ENCODE measurements at places on chromosomes 3 and 15.

- no peak for DNase-seq
Observed at GRCh38 chr3:55166576-55167555, 239.0 kb upstream of the LRTM1 start.

- peak; percentile 73 for DNase-seq
Observed at GRCh38 chr3:38834110-38834509, 18.1 kb upstream of the SCN10A start.

DNA sequence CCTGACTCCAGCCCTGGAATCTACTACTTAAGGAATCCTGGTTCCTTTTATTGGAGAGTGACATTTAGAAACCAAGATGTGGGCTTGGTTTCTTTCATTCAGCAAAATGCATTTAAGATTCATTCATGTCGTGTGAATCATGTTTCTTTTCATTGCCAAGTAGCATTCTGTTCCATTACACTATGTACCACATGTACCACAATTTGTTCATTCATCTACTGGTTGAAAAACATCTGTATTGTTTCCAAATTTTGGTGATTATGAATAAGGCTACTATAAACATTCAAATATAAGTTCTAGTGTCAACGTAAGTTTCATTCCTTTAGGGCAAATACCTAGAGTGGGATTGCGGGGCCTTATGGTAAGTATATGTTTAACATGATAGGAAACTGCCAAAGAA is 264.2 kb downstream of the VPS13C start:
- DNase-seq, result no peak

DNA sequence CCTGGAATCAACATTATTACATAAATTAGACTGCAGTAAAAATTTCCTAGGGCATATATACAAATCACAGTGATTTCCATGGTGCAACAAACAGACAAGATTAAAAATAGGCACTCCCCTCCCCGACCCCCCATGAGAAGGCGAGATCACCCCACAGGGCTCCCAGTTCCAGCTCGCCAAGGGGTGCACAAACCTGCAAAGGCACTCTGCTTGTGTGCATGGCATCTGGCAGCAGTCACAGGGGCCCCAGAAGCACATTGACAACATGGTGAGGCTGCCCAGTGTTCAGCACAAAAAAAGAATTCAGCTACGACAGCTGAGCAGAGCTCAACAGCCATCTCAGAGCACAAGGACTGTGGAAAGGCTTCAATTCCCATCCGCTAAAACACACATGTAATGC is 19.2 kb upstream of the CERS3 start:
- no peak for DNase-seq

- DNase-seq, result no peak
Observed at GRCh38 chr3:11495948-11496557, 147.7 kb downstream of the VGLL4 start.

DNA sequence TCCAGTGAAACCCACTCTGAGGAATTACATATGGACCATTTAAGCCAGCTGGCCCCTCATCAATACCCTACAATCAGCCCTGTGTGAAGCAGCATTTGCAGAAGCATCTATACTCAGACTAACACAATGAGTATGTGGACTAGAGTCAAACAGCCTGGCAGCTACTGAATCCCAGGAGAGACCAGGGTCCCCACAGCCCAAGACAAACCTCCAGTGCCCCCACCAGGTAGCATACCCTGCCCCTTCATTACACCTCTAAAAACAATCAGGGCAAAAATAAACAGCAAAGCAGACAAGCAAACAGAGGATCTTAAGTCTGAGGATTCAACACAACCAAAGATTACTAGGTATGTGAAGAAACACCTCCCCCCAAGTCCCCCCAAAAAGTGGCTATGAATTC is 157.4 kb downstream of the LEKR1 start:
- DNase-seq, result no peak

GRCh38 chr3:125654526-125654925 is 59.2 kb upstream of the OSBPL11 start:
- DNase-seq, result no peak

GRCh38 chr3:179526989-179527391 is 35.7 kb upstream of the ACTL6A start:
- peak; percentile 61 for DNase-seq

GRCh38 chr3:55491296-55491816 is 4.2 kb upstream of the WNT5A start:
- no peak for DNase-seq

DNA sequence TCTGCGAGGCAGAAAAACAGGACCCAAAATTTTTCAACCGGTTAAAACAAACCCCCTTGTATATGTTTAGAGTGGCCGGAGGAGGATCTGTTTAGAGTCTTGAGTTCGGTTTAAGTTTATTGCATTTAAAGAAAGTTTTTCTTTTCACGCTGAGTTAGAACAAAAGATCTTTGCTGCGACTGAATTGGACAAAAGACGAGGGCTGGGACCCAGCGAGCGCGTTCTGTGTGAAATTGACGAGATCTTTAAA is 9.8 kb downstream of the NR2F2 start:
- no peak for DNase-seq

DNA sequence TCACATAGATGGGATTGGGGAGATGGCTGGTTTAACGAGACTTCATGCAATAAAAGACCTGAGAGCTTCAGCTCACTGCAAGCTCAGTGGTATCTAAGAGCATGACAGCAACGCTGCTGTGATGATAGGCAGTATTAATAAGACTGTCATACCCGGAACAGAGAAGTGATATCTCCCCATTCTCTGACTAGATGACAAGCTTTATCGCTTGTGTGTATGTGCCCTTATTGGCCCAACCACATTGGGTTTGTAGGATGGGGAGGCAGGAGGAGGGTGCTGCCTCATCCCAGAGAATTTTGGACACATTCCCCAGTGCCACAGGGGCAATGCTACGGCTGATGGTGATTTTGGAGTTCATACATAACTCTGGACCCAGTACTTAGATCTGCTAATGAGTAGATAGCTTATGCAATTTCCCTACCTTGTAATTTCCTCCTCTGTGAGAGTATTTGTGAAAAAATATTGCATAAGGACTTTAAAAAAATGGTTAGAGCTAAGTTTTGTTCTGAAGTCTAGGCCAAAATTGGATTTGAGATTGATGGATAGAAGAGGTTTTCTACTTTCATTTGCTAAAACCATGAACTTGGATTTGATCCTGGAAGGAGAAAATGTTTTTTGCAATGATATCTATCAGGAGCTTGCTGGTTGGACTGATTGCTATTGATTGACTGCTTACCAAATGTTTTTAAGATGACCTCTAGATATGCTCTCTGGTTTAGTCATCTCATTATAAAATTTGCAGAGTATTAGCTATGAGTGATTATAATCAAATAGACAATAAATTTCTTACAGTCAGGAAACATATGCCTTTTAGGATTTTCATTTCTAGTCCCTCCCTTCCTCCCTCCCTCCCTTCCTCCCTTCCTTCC is 14.0 kb upstream of the TMEM212 start:
- DNase-seq, result no peak

- DNase-seq, result no peak
Observed at GRCh38 chr3:195058336-195059005, 212.5 kb downstream of the XXYLT1 start.

DNA sequence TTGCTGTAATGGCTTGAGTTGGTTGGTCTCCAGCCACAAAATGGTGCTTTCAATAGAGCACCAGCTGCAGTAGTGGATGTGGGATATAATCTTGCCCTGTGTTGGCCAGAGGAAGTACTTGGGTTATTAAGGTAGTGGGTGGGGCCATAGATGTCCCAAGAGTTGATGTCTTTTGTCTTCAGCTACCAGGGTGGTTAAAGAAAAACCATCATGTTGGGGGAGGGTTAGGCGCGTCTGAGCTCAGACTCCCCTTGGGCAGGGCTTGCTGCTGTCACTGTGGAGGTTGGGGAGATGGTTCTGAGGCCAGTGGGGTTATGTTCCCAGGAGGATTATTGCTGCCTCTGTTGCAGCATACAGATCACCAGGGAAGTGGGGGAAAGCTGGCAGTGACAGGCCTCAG is 46.9 kb upstream of the GADL1 start:
- DNase-seq, result no peak

GRCh38 chr3:129593595-129594339 is 12.7 kb downstream of the PLXND1 start:
- no peak for DNase-seq

- DNase-seq, result peak; percentile 84
Observed at GRCh38 chr3:40971191-40972168, 227.8 kb upstream of the CTNNB1 start.

- peak; percentile 78 for DNase-seq
Observed at GRCh38 chr15:76206325-76206976, 104.8 kb downstream of the ETFA start.

- no peak for DNase-seq
Observed at GRCh38 chr3:30790150-30790549, 104.3 kb downstream of the GADL1 start.

- no peak for DNase-seq
Observed at GRCh38 chr15:89395996-89396395, 61.4 kb upstream of the POLG start.

GRCh38 chr3:126372413-126373145 is 15.4 kb upstream of the KLF15 start:
- DNase-seq, result peak; percentile 56

DNA sequence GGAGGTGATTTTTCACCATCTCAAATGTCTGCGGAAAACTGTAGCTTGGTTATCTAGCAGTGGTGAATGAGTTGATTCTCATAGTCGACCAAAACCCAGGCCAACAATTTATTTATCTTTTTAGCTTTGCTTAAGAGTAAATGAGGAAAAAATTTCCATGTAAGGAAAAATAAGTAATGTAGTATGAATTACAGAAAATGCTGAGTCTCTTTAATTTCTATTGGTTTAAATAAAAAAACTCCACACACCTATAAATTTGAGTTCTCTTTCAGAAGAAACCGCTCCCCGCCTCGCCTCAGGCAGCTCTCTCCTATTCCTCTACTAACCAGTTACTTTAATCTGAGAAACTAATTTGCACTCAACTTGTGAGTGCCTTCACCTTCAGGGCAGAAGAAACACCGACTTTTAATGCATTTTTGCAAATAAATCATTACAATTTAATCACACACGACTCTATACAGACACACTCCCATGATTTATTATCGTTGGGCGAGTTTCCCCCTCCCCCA is 540 bp upstream of the RSRC1 start:
- no peak for DNase-seq

DNA sequence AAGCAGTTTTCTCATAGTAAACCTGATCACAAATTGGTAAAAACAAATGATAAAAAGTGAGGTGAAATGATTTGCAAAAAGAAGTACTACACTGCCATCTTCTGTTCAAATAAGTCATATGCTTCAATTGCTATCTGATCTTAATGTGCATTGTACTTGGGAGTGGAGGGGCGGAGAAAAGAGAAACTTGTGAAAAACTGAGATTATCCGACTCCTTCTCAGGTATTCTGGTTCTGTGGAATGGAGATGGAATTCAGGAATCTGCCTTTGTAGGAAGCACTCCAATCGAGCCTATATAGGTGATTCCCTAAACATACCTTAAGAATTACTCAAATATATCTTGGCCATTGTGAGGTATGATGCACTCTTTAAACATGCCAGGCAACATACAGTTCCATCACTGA is 180.6 kb downstream of the CHL1 start:
- DNase-seq, result no peak

GRCh38 chr3:155690921-155691320 is 54.0 kb downstream of the PLCH1 start:
- DNase-seq, result no peak

- no peak for DNase-seq
Observed at GRCh38 chr3:56983427-56983826, 77.0 kb upstream of the SPATA12 start.

DNA sequence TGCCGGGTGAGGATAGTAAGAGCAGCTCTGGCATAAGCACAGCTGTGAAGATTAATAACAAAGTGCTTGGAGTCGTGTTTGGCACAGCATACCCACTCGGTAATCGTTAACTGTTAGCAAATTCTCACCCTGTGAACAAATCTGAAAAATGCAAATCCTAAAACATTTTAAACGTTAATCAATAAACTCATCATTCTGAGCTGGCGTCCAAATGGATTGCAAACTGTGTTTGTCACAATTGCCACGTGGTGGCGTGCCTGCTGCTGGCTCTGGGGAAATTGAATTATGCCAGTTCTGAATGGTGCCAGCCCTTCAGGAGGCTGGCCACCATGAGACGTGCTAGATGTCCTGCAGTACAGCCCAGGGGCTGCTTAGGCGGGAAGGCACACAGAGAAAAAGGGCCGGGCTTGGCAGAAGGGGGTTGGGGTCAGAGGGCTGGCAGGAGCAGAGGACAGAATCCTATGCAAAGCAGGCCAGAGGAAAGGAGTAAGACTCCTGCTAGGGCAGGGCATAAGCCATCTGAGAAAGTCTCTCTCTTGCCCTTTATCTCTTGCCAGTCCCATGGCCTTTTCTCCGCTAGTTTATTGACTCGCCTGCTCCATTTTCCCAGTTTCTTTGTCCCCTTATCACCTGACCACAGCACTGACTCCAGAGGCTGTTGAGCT is 22.1 kb upstream of the POLG start:
- no peak for DNase-seq

DNA sequence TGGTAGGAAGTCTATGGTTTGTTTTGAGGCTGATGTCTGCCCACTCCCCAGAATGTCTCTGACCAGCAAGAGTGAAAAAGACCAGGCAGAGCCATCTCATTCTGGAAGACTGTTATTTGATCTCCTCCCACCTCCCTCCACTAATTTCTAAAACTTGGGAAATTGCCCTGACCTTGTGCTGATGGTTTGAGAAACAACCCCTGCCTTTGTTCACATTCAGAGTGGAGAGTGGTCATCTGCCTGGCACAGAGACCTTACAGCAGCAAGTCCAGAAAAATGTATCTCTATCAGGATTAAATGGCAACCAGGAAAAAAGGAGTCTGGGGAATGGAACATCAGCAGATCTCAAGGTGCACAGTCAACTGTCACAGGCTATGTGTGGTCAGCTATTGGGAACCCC is 25.7 kb downstream of the SPATA12 start:
- no peak for DNase-seq

DNA sequence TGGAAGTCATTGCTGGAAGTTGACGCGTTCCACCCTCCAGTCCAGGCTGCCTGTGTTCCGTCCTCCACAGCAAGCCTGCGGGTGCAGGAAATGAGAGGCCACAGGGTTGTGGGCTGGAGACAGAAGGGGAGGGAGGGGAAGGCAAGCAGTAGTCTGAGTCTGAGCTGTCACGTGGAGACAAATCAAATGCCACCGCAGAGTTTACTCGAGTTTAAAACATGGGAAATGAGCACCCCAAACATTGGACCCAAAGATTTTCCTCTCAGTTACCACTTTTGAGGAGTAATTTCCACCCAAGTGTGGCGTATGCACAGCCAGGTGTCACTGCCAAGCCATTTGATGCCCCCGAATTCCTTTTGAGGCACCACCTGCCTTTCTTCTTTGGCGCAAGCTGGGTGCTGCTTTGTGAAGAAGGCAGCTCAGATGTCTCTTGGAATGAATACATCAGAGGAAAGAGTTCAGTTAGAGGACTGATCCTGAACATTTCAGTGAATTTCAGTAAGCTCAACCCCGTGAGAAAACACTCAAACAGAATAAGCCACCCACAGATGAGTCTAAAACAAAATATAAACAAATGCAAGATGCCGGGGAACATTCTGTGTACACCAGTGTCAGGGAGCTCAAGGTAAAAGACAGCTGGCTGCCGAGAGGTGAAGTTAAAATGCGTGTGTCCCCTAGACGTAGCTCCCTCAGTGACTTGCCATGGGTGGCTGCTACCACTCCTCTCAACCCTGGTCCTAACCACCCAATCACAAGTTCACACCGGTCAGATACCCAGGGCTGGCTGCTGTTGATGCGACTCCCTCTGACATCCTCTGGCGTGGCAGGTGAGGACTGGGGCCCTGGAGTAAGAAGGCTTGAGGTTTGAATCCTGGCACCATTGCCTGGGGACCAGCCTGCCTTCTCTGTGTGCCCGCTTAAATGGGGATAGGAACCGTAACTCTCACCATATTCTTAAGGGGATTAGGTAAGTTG is 203.8 kb downstream of the UACA start:
- DNase-seq, result peak; percentile 66

GRCh38 chr3:118675305-118675704 is 359.3 kb downstream of the IGSF11 start:
- no peak for DNase-seq

All from sciatic nerve (tissue), 2 donors.